Endothelial cell of umbilical vein (primary cell): ENCODE measurements at places on chromosomes 12 and 14. TPM values are rescaled to one million over a fixed set of nuclear protein-coding genes. Genes with fewer than 3 reads are reported as not detected.

DNA sequence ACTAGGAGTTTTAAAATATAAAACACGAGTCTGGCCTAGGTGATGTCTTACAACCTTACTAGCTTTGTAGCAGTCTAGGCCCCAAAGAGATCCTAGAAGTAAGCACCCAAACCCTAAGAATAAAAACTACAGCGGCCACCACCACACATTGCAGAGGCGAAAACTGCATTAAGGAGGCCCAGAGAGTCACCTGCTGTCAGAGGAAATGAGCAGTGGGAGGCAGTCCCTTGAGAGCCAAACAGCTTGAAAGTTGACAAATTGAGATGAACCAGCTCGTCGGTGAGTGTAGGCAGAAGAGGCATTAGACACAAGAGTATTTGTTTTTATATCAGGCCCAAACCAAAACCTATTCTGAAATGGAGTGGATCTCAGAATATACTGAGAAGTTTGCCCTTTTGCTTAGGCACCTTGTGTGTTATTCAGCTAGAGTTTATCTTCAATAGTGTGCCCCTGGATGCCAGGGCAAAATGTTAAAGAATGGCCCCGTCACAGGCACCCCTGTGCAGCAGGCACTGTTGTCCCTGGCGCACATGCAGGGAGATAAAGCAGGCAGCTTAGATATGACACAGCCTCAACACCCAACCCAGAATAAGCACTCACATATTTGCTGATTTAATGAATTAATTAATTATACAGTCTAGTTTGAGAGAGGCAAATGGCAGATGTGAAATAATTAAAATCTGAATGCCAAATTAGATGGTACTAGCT, 56.7 kb downstream of the TTC7B start:
- H3K27ac ChIP-seq: peak overlapping the region; percentile 61
- H3K4me1 ChIP-seq: peaks cover 15% of the 10 kb centered on the region
- H3K27me3 ChIP-seq: no peaks in the 10 kb centered on the region
- H3K36me3 ChIP-seq: no peaks in the 10 kb centered on the region
- no peak overlapping the region for H3K4me3 ChIP-seq
- no peak for DNase-seq

Gene CLECL1
- total RNA-seq: not detected in 2 replicates

DNA sequence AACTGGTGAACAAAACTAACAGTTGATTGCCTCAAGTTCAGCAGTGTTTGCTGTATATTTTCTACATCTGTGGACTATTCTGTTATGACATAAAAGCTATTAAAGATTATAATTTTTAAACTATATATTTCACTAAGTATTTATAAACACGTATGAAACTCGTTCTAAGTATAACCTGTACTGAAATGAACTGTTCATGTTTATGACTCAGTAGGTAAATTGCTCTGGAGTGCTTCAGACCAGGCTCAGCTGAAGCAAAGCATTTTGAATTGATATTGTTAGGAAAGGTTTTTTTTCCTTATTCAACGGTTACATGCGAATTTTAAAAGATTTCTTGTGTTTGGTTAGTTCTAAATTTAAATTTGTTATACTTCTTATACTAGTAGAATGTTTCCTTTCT, 151.3 kb downstream of the RAD51B start:
- H3K27me3 ChIP-seq: no peaks in the 10 kb centered on the region
- no peaks in the 10 kb centered on the region for H3K36me3 ChIP-seq
- no peak overlapping the region for H3K27ac ChIP-seq
- no peak for DNase-seq
- H3K4me3 ChIP-seq: no peak overlapping the region
- no peaks in the 10 kb centered on the region for H3K4me1 ChIP-seq

- H3K27me3 ChIP-seq: peaks cover 46% of the 10 kb centered on the region
- DNase-seq: no peak
- no peak overlapping the region for H3K4me3 ChIP-seq
- H3K4me1 ChIP-seq: peaks cover 16% of the 10 kb centered on the region
These were observed 1.5 kb upstream of the PLEKHG3 start for GRCh38 chr14:64702493-64703394.

- H3K4me1 ChIP-seq: peaks cover 5% of the 10 kb centered on the region
- no peak overlapping the region for H3K4me3 ChIP-seq
- no peak overlapping the region for H3K27ac ChIP-seq
- no peaks in the 10 kb centered on the region for H3K27me3 ChIP-seq
- peak; percentile 15 for DNase-seq
These were observed 31.3 kb upstream of the ANP32D start for GRCh38 chr12:48441069-48441468.

- no peak overlapping the region for H3K4me3 ChIP-seq
- no peaks in the 10 kb centered on the region for H3K36me3 ChIP-seq
- no peak overlapping the region for H3K27ac ChIP-seq
- no peaks in the 10 kb centered on the region for H3K27me3 ChIP-seq
- no peak for DNase-seq
These were observed 27.4 kb upstream of the CEBPE start for GRCh38 chr14:23146351-23146910.

GRCh38 chr12:19978193-19978592, 390.1 kb upstream of the PDE3A start:
- no peaks in the 10 kb centered on the region for H3K36me3 ChIP-seq
- H3K4me3 ChIP-seq: no peak overlapping the region
- no peaks in the 10 kb centered on the region for H3K27me3 ChIP-seq
- peak; percentile 48 for DNase-seq
- peaks cover 8% of the 10 kb centered on the region for H3K4me1 ChIP-seq
- no peak overlapping the region for H3K27ac ChIP-seq

Gene GALNT16
- 0.49 and 1.0 TPM in 2 replicates for total RNA-seq

Gene RNF212B
- not detected in 2 replicates for total RNA-seq

Gene MMP17
- total RNA-seq: 10.7 and 10.8 TPM in 2 replicates

- no peak for DNase-seq
- H3K27ac ChIP-seq: no peak overlapping the region
- no peaks in the 10 kb centered on the region for H3K36me3 ChIP-seq
- no peaks in the 10 kb centered on the region for H3K27me3 ChIP-seq
- peak overlapping the region; percentile 47 for H3K4me3 ChIP-seq
These were observed 261 bp upstream of the MLH3 start for GRCh38 chr14:75051556-75051899.

Gene TDG
- 35.1 and 36.8 TPM in 2 replicates for total RNA-seq

Gene AQP5
- total RNA-seq: 0.67 and 0.95 TPM in 2 replicates

DNA sequence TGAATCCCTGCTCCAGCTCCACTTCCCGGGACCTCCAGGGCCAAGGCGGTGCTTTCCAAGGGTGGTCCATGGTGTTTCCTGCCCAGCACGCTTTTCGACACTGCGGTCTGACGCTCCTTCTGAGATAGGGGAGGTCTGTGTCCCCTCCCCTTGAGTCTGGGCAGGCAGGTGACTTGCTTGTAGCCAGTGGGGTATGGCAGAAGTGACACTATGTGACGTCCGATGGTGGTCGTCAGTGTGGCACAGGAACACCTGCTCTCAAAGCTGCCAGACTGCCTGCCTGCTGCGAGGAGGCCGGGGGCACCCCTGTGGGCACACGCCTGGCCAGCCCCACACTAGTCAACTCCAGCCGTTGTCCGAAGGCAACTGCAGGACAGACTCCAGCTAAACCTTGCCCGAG, 16.0 kb upstream of the TRAF3 start:
- H3K4me1 ChIP-seq: no peaks in the 10 kb centered on the region
- no peaks in the 10 kb centered on the region for H3K36me3 ChIP-seq
- no peak for DNase-seq
- no peak overlapping the region for H3K4me3 ChIP-seq
- H3K27ac ChIP-seq: no peak overlapping the region

- no peaks in the 10 kb centered on the region for H3K36me3 ChIP-seq
- no peak overlapping the region for H3K4me3 ChIP-seq
- H3K4me1 ChIP-seq: no peaks in the 10 kb centered on the region
- no peak overlapping the region for H3K27ac ChIP-seq
These were observed 271.6 kb downstream of the CACNA1C start for GRCh38 chr12:2324387-2324786.

Gene BDKRB1
- total RNA-seq: not detected in 2 replicates

DNA sequence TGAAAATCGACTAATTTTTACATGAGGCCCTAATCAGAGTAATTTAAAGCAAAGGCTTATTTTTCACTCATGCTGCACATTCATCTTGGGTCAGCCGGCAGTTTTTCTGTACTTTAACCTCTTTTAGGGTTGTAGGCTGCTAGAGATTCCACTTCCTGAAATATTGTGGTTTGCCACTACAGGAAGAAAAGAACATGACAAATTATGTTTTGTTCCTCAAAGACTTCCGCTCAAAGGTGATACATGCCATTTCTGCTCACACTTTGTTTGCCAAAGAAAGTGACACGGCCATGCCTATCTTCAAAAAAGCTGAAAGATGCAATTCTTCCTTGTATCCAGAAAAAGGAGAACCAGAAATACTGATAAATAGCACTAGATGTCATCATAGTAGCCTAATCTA, 183.4 kb upstream of the PPFIA2 start:
- DNase-seq: no peak
- no peaks in the 10 kb centered on the region for H3K27me3 ChIP-seq
- H3K27ac ChIP-seq: no peak overlapping the region
- no peaks in the 10 kb centered on the region for H3K36me3 ChIP-seq
- H3K4me1 ChIP-seq: no peaks in the 10 kb centered on the region

Gene LRTM2
- not detected in 2 replicates for total RNA-seq

- H3K27me3 ChIP-seq: no peaks in the 10 kb centered on the region
- H3K36me3 ChIP-seq: no peaks in the 10 kb centered on the region
- H3K27ac ChIP-seq: no peak overlapping the region
- no peak for DNase-seq
- H3K4me1 ChIP-seq: no peaks in the 10 kb centered on the region
These were observed 379.8 kb downstream of the MED13L start for GRCh38 chr12:115897729-115898128.

GRCh38 chr12:96193725-96194575, at the start of gene ELK3:
TSS of gene ELK3 (plus strand) at chr12:96194375.
- peaks cover 29% of the 10 kb centered on the region for H3K4me1 ChIP-seq
- no peaks in the 10 kb centered on the region for H3K27me3 ChIP-seq
- DNase-seq: peak; percentile 95
- peak within 1 kb of the TSS; percentile 100 for H3K27ac ChIP-seq
- peak within 1 kb of the TSS; percentile 95 for H3K4me3 ChIP-seq

- H3K4me1 ChIP-seq: no peaks in the 10 kb centered on the region
- H3K4me3 ChIP-seq: no peak overlapping the region
- H3K36me3 ChIP-seq: peaks cover 10% of the 10 kb centered on the region
These were observed 141.3 kb upstream of the HIF1A start for GRCh38 chr14:61553730-61554641.

Gene P2RX7
- total RNA-seq: 5.1 and 8.1 TPM in 2 replicates

- peak; percentile 10 for DNase-seq
- no peak overlapping the region for H3K27ac ChIP-seq
- H3K36me3 ChIP-seq: no peaks in the 10 kb centered on the region
- no peak overlapping the region for H3K4me3 ChIP-seq
- H3K4me1 ChIP-seq: peaks cover 27% of the 10 kb centered on the region
These were observed 1.2 kb downstream of the KCNK13 start for GRCh38 chr14:90062822-90063539.

DNA sequence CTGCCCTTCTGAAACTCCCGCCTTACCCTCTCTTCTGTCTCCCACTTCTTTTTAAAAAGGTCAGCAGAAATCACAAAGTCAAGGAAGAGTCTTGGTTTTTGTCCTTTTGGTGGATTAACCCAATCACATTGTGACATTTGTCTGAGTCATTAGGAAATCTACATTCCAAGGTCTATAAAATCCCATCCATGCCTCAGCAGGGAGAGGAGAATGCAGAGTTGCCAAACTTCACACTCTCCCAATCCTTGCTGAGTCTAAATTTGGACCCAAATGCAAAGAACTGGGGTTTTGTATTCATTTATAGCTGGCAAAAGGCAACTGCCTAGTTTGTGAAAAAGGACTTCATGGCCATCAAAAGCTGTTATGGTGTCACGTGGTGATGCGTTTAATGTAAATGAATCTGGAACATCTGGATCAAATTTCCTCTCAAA, 67.9 kb downstream of the TMEM30B start:
- H3K4me1 ChIP-seq: no peaks in the 10 kb centered on the region
- no peak overlapping the region for H3K27ac ChIP-seq

Gene OTOGL
- total RNA-seq: 2.0 and 3.1 TPM in 2 replicates

GRCh38 chr14:96637521-96637920, 135.3 kb downstream of the PAPOLA start:
- no peaks in the 10 kb centered on the region for H3K4me1 ChIP-seq
- no peak overlapping the region for H3K4me3 ChIP-seq
- no peaks in the 10 kb centered on the region for H3K27me3 ChIP-seq

Gene ANO2
- 51.6 and 65.0 TPM in 2 replicates for total RNA-seq

DNA sequence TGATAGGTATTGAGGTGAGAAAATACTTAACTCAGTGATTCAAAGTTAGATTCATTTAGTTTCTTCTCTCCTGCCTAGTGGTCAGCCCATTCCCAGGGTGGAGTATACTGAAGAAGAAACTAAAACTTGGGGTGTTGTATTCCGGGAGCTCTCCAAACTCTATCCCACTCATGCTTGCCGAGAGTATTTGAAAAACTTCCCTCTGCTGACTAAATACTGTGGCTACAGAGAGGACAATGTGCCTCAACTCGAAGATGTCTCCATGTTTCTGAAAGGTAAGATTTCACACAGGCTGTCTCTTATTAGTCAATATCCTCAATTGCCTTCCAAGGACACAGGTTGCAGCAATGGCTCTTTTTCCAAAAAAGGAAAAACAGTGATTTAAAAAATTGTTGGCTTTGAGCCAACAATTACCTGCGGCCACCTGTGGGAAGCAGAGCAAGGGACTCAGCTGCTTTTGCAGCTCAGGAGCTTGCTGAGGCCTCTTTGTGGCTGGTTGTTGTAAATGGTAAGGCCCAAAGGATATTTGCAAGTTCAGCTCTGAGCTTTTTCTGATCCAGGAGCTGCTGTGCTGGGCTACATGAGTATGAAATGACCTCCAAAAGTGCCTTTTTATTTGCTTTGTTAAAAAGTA, 33.9 kb downstream of the TPH2 start:
- H3K4me3 ChIP-seq: no peak overlapping the region
- H3K36me3 ChIP-seq: no peaks in the 10 kb centered on the region
- H3K27ac ChIP-seq: no peak overlapping the region
- DNase-seq: no peak
- no peaks in the 10 kb centered on the region for H3K27me3 ChIP-seq
- H3K4me1 ChIP-seq: no peaks in the 10 kb centered on the region
